ENCODE measurements at places on chromosomes 5 and 9. TPM values are rescaled to one million over a fixed set of nuclear protein-coding genes. Genes with fewer than 3 reads are reported as not detected.

GRCh38 chr9:105708405-105708804 is 14.1 kb downstream of the TMEM38B start:
- no peaks in the 10 kb centered on the region for H3K36me3 ChIP-seq
- no peaks in the 10 kb centered on the region for H3K27me3 ChIP-seq
- no peak for DNase-seq
- H3K4me1 ChIP-seq = no peaks in the 10 kb centered on the region
- H3K27ac ChIP-seq = no peak overlapping the region

Gene CDH12
- not detected for total RNA-seq

- H3K27me3 ChIP-seq = no peaks in the 10 kb centered on the region
- peak; percentile 4 for DNase-seq
- H3K4me1 ChIP-seq = no peaks in the 10 kb centered on the region
- no peak overlapping the region for H3K27ac ChIP-seq
Observed at GRCh38 chr5:40033411-40033810, 608.6 kb upstream of the DAB2 start.

DNA sequence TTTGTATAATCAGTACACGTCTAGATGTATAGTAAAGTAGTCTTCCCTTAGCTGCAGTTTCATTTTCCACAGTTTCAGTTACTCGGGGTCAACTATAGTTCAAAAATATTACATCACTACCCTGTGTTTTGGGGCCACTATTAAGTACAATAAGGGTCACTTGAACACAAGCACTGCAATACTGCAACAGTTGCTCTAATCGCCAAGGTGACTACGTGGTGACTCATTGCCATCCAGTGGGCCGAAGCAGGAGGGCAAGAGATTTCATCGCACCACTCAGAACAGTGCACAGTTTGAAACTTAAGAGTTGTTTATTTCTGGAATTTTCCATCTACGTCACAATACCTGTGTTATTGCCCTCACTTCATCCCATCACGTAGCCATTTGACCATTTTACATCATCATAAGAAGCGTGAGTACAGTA is at the start of gene ARL14EPL:
TSS of gene ARL14EPL (plus strand) at position 379 of the 424 bp plus-strand sequence. CDS start 18,994 bp downstream, outside the sequence.
- H3K4me3 ChIP-seq = no peak within 1 kb of the TSS
- no peaks in the 10 kb centered on the region for H3K4me1 ChIP-seq
- H3K27ac ChIP-seq = no peak within 1 kb of the TSS
- DNase-seq = peak; percentile 34
- H3K27me3 ChIP-seq = no peaks in the 10 kb centered on the region

- no peak for DNase-seq
- H3K4me3 ChIP-seq = no peak overlapping the region
- peaks cover 50% of the 10 kb centered on the region for H3K4me1 ChIP-seq
- H3K27me3 ChIP-seq = no peaks in the 10 kb centered on the region
- peak overlapping the region; percentile 75 for H3K27ac ChIP-seq
Observed at GRCh38 chr5:177087398-177088005, 787 bp downstream of the FGFR4 start.

Measured in body of pancreas (tissue), 4 donors.